ENCODE measurements at places on chromosomes 12 and 14.

GRCh38 chr14:75429562-75429961 is 1.7 kb downstream of the JDP2 start:
- DNase-seq = no peak

DNA sequence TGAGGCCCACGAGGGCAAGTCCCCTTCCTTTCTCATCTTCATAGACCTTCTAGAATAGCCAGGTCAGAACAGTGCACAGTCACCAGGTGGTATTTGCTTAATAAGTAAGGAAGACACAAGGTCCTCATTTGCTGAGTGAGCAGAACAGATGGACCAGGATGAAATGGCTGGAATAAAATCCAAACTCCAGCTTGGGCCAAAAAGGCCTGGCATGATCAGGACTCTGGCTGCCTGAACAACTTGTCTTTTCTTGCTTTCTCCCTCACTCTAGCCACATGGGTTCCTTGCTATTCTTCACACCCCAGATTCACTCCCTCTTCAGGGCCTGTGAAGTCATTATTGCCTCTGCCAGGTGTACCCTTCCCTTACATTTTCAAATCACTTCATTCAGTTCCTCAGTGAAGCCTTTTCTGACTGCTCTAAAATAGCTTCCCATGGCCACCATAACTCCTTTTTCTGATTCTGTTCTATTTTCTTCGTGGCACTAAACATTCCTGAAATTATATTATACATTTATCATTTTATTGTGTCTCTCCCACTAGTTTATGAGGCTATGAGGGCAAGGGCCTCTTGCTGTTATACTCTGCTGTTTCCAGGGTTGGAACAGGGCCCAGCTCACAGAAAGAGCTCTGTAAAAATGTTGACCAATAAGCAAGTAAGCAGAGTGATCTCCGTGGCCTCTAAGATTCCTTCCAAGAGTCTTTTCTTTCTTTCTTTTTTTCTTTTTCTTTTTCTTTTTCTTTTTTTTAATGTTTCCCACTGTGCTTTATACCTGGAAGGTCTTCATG is 150.8 kb downstream of the TTC8 start:
- no peak for DNase-seq

DNA sequence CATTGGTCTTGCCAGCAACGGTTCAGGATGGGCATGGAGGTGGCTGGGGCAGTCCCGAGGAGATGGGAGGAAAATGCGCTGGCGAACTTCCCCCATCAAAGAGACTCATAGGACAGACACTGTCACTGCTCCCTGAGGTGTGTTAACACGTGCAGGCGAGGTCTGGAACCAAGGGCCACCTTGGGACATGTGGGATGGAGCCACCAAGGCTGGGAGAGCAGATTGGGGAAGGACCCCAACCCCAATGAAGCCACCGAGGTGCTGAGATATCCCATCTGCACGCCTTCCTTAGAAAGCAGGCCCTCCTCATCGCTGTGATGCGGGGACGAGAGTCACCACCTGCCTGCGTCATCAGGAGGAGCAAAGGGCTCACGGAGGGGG is 16.9 kb upstream of the BEGAIN start:
- no peak for DNase-seq

GRCh38 chr12:68042212-68042699 is 53.0 kb downstream of the IFNG-AS1 start:
- no peak for DNase-seq

DNA sequence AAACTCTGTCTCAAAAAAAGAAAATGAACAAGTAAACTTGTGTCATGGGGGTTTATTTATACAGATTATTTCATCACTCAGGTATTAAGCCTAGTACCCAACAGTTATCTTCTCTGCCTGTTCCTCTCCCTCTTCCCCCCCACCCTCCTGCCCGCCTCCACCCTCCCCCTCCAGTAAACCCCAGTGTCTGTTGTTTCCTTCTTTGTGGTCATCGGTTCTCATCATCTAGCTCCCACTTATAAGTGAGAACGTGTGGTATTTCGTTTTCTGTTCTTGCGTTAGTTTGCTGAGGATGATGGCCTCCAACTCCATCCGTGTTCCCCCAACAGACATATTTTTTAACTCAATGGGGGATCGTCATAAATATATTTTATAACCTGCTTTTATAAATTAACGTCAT is 12.3 kb downstream of the IL31 start:
- DNase-seq = no peak

DNA sequence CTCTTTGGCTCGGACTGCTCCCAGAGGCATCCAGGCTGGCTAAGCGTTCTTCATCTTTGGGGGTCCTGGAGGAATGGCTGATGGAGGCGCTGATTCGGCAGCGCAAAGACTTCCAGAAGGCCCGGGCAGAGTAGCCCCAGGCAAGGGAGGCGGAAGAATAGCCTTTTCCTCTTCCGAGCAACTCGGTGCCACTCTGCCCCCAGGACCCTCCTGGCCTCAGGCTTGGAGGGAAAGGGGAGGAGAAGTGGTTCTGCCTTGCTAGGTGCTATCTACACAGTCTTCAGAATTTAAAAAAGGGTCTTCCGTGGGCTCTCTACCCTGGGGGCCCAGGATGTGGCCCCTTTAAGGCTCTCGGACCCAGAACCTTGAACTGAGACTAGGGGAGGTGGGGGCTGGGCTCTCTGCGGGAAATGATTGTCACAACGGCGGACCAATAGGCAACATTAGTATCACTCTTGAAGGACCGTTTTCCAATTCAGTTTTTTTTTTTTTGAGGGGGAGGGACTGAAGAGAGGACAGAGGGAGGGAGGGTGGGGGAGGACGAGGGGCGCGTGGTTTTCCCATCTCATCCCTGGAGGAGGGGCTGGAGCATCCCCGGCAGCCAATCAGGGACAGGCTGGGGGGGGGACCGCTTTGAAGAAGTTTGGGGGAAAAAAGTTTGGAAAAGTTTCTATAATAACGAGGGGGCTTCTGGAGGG is at the start of gene NFATC4:
Gene NFATC4, plus strand, starts transcription at position 671 of the 698 bp plus-strand sequence. CDS start 157 bp downstream, outside the sequence.
- DNase-seq = peak; percentile 94

Data from NCI-H524 treated with DMSO at 0.1 percent for 48 hours (cell line).